RKO (cell line): ENCODE measurements at places on chromosomes 2 and 18.

- no peak for DNase-seq
Observed at GRCh38 chr18:78579854-78580577, 399.6 kb upstream of the SALL3 start.

- DNase-seq: no peak
Observed at GRCh38 chr2:114265261-114265660, 177.2 kb upstream of the DPP10 start.

- no peak for DNase-seq
Observed at GRCh38 chr2:213057977-213058376, 93.4 kb downstream of the IKZF2 start.

DNA sequence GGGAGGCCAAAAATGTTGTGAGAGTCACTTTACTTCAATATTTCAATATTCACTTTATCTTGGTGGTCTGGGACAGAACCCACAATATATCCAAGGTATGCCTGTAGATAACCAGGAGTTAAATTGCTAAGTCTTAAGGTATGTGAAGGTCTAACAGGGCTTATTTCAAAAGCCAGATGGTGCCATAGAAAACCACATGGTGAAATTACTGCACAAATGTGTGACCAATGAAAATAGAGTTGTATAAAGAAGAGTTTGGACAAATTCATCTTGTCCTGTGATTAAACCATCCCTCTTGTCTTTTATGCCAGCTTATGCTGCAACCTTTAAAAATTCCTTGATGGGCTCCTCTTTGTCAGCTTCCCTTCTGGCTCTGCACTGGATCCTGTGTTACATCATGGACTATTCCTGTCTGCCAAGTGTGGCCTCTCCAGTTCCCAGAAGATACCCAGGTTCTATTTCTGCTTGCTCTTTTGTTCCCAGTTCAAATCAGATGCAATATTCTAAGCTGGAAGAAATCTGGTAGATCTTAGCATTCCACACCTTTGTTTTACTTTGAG is 46.8 kb downstream of the ANTXR1 start:
- no peak for DNase-seq

DNA sequence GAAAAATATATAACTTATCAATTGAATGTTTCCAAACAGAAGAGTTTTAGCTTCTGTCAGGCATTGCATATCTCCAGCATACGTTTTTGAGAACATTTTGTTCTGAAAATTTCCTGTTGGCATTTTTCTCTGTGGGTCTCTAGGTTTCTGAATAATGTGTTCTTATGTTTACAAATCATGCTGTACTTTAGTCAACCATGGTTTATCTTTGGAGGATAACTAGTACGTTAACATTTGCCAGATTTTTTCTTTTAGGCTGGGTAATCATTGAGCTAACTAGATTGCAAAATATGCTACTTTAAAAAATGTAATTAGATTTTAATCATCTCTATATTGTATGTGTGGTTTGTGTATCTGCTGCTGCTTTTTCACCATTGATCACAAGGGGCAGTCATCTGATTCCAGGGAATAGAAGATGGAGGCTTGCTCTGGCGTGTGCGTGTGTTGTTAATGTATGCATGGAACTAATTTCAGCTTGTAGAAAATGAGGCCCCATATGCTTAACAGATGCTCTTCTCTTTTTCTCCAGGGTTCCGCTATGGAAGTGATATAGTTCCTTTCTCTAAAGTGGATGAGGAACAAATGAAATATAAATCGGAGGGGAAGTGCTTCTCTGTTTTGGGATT is 21.3 kb downstream of the XRCC5 start:
- DNase-seq: no peak

GRCh38 chr2:120828829-120829632 is 93.4 kb downstream of the GLI2 start:
- no peak for DNase-seq

- no peak for DNase-seq
Observed at GRCh38 chr2:181308766-181309515, 148.2 kb upstream of the ITGA4 start.

DNA sequence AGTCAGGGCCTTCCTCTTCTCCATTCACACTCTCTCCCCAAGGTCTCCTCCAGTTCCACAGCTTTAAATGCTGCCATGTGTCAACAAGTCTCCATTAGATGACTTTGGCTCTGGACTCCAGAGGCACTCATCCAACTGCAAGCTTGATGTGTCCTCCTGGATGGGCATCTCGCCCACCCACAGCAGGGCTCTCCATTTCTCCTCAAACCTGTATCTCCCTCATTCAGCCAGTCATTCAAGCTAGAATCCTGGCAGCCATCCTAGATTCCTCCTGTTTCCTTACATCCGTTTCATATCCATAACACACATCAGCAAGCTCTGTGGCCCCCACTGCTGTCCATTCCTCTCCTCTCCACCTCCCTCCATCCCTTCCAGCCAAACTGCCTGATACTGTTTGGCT is 88.4 kb upstream of the AFF3 start:
- no peak for DNase-seq

- DNase-seq: no peak
Observed at GRCh38 chr2:232980683-232981082, 32.4 kb downstream of the NGEF start.

DNA sequence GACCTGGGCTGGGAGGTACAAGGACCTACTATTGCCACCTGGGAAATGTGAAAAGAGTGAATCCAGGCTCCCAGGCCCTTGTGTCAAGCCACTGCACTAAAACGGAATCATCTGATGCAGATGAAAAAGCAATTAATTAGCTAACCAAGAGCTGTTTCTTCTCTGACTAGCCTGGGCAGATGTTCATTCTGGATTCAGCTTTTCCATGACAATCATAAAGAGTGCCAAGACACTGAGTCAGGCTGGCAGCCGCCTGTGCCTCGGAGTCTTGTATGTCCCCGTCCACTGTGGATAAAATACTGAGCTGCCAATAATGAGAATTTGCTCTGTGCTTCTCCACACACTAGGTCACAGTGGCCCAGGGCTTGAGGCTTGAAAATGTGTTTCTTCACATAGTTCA is 21.7 kb upstream of the LCLAT1 start:
- DNase-seq: no peak

DNA sequence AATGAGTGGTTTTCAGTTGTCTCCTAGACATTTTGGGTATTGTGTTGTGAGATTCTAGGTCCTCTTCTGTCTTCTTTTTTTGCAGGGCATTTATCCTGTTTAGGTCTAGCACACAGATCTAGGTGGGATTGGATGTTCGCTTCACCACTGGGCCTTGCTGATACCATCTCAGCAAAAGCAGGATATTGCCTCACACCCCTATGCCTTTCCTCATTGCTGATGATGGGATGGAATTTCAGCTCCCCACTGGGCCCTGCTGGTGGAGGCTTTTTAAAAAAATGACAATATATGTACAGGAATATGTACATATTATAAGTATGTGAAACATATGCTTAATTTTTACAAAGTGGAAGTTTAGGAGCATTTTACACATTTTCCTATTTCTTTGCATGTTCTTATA is 5.4 kb upstream of the TOGARAM2 start:
- DNase-seq: no peak

DNA sequence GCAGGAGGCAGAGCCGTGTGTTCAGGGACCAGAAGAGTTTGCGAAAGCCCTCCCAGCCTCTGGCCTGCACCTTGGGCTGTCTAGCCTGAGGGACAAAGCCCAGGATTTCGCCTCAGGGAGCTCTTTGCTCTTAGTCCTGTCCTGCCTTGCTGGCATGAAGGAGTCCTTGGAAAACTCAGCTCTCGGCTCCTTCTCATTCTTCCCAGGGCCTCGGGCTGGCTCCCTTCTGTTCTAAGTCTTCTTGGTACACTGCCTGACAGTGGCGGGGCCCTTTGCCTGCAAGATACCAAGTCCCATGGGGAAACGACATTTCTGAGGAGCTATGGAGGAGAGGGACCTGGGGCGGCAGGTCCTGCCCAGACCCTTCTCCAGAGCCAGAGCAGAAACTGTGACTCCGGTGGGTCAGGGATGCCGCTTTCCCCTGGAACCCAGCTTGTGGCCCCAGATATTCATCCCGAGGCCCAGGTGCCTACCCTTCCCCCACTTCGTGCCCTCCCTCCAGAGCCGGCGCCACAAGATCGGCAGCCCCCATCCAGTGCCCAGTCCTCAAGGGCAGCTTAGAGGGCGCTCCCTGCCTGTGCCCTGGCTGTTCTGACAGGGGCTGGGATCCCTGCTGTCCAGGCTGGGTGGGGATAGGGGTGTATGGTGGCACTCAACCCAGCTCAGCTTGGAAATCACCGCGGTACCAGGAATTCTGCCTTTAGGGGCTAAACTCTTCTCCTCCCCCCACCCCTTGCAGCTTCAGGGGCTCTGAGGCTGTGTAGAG is 5.5 kb upstream of the CYP26B1 start:
- no peak for DNase-seq

- no peak for DNase-seq
Observed at GRCh38 chr2:63225964-63226686, 175.5 kb downstream of the OTX1 start.

DNA sequence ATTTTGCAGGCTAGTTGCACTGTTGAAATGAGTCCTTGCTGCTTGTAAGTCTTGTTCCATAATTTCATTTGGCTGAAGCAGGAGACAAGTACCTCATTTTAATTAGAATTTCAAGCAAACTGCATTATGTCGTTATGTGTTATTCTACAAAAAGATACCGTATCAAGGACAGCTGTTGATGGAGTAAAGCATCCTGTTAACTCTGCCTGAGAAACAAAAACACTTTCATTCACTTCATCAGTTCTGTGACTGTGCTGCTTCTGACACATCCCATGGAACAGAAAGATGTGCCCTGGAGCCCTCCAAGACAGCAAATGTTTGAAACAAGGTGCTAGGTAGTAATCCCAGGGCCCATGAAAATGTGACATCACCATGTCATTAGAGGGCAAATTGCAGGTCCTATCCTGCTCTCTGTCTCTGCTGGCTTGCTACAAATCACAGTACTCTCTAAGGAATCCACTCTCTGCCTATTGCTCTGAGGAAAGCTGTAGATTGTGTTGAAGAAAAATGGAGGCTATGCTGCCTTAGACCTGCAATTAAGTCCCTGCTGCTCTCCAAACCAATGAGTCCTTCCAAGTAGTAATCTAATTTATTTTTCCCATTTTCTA is 209.7 kb upstream of the PARD3B start:
- no peak for DNase-seq

DNA sequence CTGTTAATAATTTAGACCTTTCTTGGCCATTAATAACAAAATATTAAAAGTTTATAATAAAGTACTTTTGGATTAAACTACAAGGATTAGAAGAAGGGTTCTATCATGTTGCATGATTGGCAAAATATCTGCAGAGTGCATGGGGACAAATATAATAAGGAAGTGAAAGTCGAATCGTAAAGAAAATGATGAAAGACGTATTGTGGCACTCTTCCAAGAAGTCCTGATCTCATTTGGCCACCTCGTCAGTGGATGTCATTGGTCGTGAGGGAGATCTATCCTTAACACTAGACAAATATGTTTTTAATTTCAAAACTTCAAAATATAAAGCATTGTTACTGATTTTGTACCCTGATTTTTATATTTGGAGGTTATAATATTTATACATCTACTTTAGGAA is 197.7 kb upstream of the STON1 start:
- no peak for DNase-seq

GRCh38 chr2:235156055-235156454 is 204.2 kb downstream of the SH3BP4 start:
- no peak for DNase-seq

- no peak for DNase-seq
Observed at GRCh38 chr2:174337337-174338146, 2.8 kb downstream of the SP9 start.

- no peak for DNase-seq
Observed at GRCh38 chr2:7988440-7988839, 693.4 kb upstream of the ID2 start.

DNA sequence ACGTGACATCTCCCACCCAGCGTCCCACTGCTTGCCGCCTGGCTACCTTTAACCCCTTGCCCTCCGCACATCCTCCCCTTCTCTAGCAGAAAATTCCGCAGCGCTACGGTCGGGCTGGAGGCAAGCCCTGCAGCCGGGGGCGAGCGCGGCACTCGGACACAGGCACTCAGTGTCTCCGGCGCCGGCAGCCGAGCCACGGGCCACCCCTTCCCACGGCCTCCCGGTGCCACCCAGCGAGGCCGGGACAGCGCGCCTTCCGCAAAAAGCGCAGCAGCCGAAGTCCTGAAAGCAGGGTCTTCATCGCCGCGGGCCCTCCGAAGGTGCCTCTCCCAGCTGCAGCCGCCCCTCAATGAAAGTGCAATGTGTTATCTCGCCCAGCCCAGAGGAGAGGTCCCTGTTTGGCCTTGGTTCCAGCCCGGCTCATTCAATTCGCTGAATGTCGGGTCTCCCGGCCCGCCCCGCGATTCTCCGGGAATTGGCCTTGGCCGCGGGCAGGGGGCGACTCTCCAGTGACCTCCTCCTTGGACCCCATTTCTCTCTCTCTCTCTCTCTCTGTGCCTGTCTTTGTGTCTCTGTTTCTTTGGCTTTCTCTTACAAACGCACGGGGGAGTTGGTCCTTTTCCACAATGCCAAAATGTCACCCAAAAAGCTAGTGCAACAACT is 1.1 kb downstream of the DLGAP1 start:
- no peak for DNase-seq

- DNase-seq: no peak
Observed at GRCh38 chr2:151401149-151401548, 8.6 kb upstream of the RIF1 start.

GRCh38 chr2:64945973-64946768 is 43.0 kb upstream of the SLC1A4 start:
- no peak for DNase-seq

DNA sequence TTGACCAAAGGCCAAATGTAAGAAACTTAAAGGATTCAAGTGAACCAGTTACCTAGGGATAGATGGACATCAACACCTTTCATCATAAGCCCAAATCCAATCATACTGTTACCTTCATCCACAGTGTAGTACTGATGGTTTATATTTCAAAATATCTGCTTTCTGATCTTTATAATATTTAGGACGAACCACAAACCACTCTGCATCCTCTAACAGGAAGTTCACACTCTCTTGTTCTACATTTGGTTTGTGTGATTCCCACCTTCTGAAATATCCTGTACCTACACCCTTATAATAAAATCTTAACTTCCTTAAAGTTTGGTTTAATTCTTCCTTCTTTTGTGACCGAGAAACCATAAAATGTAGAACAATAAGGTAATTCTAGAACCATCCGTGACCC is 535.7 kb upstream of the CHAC2 start:
- no peak for DNase-seq

GRCh38 chr2:181111059-181111458 is 130.7 kb downstream of the UBE2E3 start:
- DNase-seq: no peak

GRCh38 chr18:54033052-54033451 is 191.4 kb downstream of the MBD2 start:
- DNase-seq: no peak

DNA sequence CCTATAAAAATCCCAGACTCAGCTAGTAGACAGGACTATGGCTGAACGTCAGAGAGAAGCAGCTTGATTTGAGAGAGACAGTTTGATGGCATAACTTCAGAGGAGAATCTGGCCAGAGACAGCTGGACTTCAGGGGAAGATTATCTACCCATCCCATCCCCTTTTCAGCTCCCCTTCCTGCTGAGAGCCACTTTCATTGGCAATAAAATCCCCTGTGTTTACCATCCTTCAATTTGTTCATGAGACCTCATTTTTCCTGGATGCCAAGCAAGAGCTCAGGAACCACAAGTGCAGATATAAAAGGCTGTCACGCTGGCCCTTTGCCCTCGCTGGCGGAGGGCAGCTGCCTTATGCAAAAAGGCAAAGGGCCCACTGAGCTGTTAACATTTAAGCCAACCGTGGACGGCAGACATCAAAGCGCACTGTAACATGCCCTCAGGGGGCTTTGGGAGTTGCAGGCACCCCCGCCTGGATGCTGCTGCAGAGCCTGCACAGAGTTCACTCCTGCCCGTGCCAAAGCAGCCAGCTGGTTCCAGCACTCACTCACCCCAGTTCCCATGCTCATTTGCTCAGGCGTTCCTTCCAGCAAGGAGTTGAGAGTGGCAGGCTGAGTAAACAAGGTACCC is 164.3 kb upstream of the PGAP1 start:
- no peak for DNase-seq
